ENCODE measurements at places on chromosomes 2 and 18.

DNA sequence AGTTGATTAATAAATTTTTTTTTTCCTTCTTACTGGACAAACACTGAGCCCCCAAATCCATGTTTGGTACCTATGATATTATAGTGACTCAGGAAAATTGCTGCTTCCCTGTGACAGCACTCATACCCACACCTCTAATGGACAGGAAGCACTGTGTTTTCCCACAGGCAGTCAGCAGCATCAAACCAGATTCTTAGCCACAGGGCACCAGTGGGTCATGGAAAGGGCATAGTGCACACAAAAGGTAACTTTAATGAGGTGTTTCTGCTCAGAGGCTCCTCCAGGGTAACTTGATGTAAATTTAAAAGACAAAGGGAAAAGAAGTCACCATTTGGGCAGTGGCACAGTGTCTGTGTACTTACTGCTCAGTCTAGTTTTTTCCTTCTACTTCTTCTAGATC, 34.1 kb downstream of the SERPINB11 start:
- DNase-seq, result peak; percentile 86

DNA sequence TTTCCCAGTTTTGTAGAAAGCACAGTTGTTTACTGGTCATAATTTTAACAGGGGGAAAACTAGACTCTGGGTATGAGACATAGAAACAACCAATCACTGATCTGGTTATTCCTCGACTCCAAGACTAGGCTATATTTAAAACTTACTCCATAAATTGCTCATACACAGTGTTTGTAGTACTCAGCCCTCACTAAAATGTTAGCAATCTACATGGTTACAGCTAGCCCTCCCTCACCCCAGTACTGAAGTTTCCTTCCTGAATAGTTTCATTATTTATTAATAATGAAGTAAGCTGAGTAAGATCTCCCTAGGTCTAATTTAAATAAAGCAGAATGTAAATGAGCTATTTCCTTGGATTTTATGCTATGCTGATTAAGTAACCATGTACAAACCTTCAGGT, 275.1 kb downstream of the CDH20 start:
- no peak for DNase-seq

- DNase-seq, result peak; percentile 87
Observed at GRCh38 chr2:43219383-43220228, 6.8 kb downstream of the ZFP36L2 start.

DNA sequence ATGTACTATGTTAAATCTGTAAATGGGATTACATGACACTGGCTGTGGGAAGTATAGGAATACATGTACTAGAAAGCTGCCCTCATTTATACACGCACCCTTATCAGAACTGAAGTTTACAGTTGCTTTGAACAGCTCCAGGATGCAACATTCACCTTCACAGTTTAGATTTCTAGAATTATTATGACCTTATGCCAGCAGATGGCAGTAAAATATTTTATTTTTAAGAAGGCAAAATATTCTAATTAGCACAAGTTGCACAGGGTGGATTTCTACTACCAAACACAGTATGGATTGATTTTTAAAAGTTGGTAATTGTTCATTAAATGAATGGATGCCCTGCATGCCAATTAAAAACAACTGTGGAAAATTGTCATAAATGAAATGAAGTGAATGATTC, 670.4 kb downstream of the KCNJ3 start:
- peak; percentile 1 for DNase-seq

DNA sequence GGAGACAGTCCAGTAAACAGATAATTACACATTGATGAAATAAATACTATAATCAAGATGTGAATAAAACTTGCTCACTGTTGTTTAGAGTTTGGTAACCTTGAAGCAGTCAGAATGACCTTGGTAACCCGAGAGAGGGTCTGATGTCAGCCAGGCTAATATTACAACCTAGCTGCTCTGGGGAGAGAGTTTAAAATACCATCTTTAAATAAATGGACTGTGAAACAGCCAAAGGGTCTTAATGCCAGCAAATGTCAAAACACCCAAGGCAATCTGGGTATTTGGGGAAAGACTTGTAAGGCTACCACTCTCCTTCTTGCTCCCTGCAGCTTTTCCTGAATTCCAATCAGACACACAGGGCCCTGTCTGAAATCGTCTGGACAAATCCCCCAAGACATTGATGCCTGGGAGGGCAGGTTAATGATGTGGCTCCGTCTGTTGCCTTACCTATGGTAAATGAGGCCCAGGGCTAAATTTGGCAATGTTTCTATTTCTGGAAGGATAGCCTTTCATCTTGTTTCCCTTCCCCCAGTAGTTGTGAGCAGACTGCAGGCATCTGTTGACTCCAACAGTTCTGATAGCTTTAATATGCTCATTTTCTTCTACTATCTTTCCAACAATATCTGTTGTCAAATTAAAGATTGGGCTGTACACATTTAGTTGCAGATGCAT, 43.0 kb upstream of the ITGB6 start:
- no peak for DNase-seq

- DNase-seq, result no peak
Observed at GRCh38 chr2:6674381-6674780, 191.3 kb downstream of the CMPK2 start.

GRCh38 chr18:13107074-13107473, 111.5 kb upstream of the LDLRAD4 start:
- DNase-seq, result no peak

DNA sequence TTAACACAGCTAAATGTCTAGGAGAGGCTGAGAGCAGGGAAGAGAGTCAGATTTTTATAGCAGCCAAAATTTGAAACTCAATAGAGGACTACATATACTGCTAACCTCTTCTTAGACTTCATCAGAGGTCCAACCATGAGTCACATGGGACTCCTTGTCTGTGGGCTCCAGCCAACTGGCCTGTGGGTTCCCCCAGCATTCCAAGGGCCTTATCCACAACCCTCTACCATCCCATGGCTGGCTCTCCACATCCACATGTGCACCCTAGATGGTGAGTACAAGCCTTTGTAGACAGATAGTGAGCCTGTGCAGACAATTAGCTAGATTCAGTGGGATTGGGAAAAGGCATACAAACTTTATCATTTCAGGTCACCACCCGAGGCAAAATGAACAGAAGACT, 901.9 kb upstream of the ZEB2 start:
- DNase-seq, result peak; percentile 62

DNA sequence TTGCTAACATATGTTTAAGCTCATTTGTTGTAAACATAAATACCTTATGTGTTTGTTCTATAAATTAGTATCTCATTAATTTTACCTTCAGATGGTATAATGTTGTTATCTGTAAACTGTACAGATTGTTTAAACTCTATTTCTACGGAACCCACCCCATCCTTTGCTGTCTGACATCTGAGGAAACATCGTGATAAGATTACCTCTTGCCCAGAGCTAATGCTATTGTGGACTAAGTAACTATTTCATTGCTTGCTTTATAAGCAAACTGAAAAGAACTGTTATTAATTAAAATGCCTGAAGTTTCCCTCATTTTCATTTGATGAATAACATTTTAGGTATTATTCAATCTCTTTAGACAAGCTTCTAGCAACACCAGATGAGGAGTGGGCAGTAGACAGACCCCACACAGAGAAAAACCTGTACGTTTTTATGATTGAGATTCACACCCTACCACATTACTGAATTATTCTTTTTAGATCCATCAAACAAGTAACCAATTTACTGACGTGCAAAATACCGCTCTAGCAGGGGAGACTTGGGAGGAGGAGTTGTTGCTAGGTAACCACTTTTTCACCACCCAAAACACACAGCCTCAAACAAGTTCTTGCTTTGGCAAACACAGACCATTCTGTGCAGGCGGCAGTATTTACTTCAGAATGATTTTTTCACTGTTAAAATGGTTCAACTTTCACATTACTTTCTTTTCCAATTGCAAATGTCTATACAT, 1.9 kb upstream of the SYT4 start:
- peak; percentile 5 for DNase-seq

GRCh38 chr2:198268519-198268918, 464.1 kb downstream of the PLCL1 start:
- DNase-seq, result no peak

GRCh38 chr2:128315122-128315828, 3.4 kb downstream of the HS6ST1 start:
- no peak for DNase-seq

- DNase-seq, result no peak
Observed at GRCh38 chr18:27649621-27650020, 464.5 kb upstream of the CHST9 start.

GRCh38 chr2:217875138-217875537, 127.7 kb downstream of the TNS1 start:
- DNase-seq, result no peak
